NCI-H2227 treated with DMSO at 0.1 percent for 48 hours (cell line): ENCODE measurements at places on chromosomes 2 and 18.
A peak's percentile ranks its signal among the peaks of the same experiment; 100 is the strongest.

DNA sequence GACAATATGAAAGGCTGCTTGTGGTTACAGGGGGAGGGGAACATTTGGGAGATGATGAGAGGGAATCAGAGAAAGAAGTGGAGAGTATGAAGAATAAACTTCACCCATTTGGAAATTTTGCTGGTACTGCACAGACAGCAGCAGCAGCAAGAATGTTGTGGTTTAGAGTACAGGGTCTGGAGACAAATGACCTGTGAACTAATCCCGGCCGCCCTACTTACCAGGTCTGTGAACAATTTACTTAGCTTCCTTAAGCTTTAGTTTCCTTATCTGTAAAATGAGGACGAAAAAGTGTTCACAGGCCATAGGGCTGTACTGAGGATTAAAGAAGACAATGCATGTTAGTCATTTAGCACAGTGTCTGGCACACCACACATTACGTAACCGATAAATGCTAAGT is 685.4 kb upstream of the CELF4 start:
- DNase-seq = no peak

- DNase-seq = no peak
Measured at GRCh38 chr2:177893880-177894279, 178.7 kb downstream of the PDE11A start.

GRCh38 chr2:113068706-113069485 is 1.1 kb downstream of the IL1F10 start:
- DNase-seq = no peak

DNA sequence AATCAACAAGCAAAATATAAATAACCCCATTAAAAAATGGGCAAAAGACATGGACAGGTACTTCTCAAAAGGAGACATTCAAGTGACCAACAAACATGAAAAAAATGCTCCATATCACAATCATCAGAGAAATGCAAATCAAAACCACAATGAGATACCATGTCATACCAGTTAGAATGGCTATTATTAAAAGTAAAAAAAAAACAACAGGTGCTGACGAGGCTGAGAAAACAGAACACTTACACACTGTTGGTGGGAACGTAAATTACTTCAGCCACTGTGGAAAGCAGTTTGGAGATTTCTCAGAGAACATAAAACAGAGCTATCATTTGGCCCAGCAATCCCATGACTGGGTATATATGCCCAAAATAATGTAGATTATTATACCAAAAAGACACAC is 69.1 kb downstream of the CWC22 start:
- DNase-seq = no peak

DNA sequence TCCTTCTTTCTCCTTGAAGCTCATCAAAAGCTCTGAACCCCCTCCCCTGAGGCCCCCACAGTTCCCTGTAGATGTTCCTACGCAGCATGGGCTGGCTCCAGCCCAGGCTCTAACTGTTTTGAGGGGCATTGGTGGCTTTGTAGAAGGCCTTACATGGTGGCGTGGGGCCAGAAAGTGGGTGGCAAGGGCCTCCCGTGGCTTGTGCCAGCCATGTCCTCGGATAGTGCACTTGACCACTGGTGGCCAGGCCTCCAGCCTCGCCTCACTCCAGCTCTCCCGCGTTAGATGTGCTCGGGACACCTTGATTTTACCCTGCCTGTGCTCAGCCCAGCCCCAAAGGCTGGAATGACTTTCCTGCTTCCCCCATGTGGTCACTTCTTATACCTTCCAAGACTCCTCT is 92.9 kb downstream of the TWIST2 start:
- DNase-seq = no peak

DNA sequence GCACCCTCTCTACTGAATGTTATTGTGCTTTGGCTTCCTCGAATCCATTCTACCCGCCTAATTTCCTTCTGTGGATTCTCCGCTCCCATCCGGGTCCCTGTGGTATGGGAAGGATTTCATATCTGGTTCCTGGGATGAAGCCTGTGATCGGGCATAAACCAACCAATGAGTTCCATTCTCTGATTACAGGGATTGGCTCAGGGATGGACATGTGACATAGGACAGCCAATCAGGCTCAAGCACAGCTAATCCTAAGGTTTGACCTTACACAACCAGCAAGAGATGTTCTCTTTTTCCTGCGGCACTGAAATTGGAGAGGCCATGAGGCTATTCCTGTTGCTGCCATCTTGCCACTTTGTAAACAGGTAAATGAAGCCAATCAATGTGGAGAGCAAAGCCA is 168.1 kb upstream of the SMAD2 start:
- DNase-seq = no peak

GRCh38 chr18:48222118-48222517 is 187.1 kb downstream of the ZBTB7C start:
- DNase-seq = peak; percentile 2

DNA sequence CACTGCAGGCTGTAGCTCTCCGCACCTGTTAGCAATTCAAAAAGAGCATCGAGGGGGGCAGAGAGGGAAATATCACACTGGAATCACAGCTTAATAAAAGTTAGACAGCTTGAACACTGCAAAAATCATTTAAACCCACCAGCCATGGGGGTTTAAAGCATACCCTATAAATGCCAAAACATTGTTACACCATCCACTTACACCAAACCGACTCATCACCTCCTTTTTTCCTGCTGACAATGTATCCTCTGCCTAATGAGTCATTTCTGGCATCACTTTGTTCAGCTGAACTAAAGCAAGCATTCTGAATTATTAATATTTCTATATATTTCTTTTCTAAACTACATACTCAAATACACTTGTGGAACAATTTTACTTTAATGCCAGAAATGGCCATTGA is 21.6 kb downstream of the MC4R start:
- DNase-seq = no peak

GRCh38 chr18:23824240-23824639 is 135.0 kb downstream of the LAMA3 start:
- DNase-seq = no peak

- no peak for DNase-seq
Measured at GRCh38 chr2:12469141-12469561, 247.6 kb upstream of the TRIB2 start.

- no peak for DNase-seq
Measured at GRCh38 chr2:120945832-120946499, 210.3 kb downstream of the GLI2 start.

- DNase-seq = no peak
Measured at GRCh38 chr2:112829101-112829960, 7.2 kb downstream of the IL1B start.

DNA sequence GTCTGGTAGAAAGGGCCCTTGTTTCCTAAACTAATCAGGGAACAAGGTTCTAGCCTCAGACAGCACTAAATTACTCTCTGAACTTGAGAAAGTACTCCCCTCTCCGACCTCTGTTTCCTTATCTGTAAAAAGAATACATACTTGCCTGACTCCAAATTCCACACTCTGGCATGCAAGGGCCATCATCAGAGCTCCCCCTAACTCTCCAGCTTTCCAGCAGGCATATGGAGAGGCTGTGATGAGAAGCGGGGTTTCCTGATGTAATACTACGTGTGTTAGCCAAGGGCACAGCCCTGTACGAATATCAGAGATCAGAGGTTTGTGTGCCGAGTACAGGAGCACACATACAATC is 1.8 kb upstream of the EVA1A start:
- no peak for DNase-seq

DNA sequence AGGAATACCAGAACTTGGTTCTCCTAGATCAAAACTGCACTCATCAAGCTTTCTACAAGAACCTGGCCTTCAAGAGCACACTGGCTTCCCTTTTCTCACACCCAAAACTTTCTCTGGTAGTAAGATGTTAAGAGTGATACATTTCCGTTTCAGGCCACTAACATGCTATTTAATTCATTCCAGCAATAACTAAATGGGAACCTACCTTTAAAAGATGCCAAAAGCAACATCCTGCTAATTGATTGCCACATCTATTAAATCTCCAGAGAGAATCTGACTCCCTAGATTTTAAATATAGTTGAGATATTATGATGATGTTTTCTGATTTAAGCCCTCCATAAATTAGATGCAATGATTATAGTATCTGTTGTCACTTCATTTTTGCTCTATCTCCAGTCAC is 71.6 kb downstream of the KCTD18 start:
- no peak for DNase-seq

DNA sequence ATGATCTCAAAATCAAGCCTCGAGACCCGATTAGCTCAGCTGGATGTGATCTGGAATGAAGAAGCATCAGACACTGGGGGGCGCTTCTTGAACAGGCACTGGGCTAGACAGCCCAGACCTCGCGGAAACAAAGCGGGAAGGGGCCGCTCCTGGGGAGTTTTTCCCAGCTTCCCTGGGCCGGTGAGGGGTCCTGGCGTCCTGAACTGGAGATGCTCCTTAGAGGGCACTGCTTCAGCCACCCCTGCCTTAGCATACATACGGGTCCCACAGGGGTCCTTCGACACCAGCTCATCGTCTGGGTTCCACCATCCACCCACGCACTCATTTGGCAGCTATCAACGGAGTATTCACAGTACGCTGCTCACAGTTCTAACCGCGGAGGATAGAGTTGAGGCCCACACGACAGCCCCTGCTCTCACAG is 146.7 kb downstream of the TSN start:
- DNase-seq = no peak

DNA sequence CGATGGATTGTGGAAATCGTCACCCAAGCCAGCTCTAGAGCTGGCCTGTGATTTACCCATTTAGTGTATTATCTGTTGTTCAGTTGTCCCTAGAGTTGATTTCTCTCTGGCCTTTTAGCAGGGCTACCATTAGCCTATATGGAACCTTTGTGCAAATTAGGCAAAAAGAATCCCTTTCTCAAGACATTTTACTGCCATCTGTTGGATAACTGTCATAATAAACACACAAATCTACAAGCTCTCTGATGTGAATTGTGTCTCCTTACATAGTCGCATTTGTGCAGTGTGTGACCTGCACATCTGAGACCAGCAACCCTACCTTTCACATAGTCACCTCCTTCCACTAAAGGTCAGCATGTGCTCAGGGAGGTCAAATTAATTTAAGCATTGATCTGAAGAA is 34.0 kb downstream of the LOXHD1 start:
- peak; percentile 18 for DNase-seq

DNA sequence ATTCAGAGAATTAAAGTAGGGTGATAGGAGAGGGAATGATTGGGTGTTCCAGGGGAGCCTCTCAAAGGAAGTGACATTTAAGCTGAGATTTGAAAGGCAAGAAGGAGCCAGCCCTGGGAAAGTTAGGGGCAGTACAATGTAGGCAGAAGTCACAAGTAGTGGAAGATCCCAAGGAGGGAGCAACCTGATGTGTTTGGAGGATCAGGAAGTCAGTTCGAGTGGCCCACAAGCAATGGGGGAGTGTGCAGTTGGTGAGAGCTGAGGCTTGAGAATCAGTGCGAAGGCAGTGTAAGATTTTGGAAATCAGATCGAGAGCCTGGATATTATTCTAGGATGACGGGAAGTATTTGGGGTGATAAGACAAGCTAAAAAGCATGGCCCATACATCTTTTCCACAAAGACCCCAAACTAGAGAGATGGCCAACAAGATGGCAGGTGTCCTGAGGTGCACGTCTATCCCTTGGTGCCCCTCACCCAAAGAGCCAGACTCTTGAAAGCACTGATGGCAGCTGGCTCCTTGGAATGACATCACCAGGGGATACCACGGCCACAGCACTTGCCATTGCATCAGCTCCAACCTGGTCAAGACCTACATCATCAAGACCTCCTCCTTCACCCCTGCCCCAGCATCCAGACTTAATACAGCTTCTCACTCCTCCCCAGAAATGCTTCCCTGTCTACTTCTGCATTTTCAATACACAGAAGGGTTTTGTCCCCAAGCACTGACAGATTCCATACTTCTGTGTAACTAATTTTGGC is 127.3 kb downstream of the BCL2 start:
- no peak for DNase-seq

DNA sequence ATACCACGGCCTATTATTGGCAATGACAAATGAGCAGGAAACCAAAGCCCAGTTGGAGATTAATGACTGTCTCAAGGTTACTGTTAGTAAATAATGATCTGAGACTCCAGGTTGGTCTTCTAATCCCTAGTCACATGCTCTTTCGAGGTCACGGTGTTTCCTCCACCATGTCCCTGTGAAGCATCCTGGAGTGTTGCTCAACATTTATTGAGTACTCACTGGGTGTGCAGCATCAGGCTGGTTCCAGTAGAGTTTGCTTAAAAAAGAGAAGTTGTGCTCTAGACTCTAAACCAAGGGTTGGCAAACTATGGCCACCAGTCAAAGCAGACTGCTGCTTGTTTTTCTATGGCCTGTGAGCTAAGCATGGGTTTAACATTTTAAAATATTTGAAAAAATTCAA is 263.8 kb upstream of the ATP5MC3 start:
- DNase-seq = no peak

DNA sequence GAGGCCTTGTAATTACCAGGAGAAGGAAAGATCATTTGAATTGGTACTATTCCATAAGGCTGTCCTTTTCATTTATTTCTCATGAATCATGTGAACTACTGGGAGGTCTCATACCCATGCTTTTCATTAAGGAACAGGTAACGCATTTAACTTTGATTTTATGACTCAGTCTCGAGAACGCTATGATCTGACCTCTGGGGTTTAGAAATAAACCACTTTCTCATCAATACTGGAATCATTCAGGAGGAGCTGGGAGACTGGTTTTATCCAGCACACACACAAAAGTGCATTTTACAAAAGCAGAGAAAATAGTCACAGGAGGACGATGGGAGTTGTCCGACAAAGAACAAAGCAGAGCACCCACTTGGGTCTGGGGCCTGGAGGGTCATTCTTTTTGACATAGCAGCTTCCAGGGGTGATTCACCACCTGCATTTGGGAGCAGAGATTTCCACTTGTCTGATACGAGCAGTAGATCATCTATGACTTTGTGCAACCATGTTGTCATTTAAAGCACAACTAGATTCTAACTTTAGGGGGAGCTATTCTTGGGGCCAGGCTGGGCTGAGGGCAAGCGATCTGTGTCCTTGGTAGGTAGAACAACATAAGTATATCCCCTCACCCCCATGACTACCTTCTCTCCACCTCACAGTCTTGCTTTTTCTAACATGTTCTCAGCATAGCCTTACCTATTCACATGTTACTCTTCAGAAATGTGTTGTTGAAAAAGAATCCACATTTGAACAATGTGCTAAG is 95.9 kb upstream of the SCG2 start:
- no peak for DNase-seq

GRCh38 chr2:88735133-88735532 is 43.7 kb downstream of the RPIA start:
- no peak for DNase-seq
